SJCRH30 (cell line): ENCODE measurements at places on chromosomes 13 and 19. TPM values are rescaled to one million over a fixed set of nuclear protein-coding genes. Genes with fewer than 3 reads are reported as not detected.
A peak's percentile ranks its signal among the peaks of the same experiment; 100 is the strongest.

AP1M2 gene
- total RNA-seq: 0.35 and 0.40 TPM in 2 replicates

AZU1 gene
- not detected in 2 replicates for total RNA-seq

- H3K4me1 ChIP-seq: peaks cover 8% of the 10 kb centered on the region
- DNase-seq: no peak
- peaks cover 8% of the 10 kb centered on the region for H3K27me3 ChIP-seq
- H3K27ac ChIP-seq: no peak overlapping the region
These were observed 8.0 kb upstream of the AMER2 start for GRCh38 chr13:25179832-25180774.

ATP1A3 gene
- total RNA-seq: 11.2 and 12.1 TPM in 2 replicates

GRCh38 chr19:2243274-2244124 lies 5.6 kb upstream of the AMH start:
- H3K4me1 ChIP-seq: peaks cover 5% of the 10 kb centered on the region; the same call in 1 of the 2 replicates
- H3K4me3 ChIP-seq: no peak overlapping the region
- no peak overlapping the region for H3K27ac ChIP-seq
- DNase-seq: peak; percentile 44
- peaks cover 54% of the 10 kb centered on the region for H3K36me3 ChIP-seq

ADGRE3 gene
- total RNA-seq: not detected in 2 replicates

GRCh38 chr19:55605637-55606470 lies at the start of gene ZNF865:
ZNF865 (plus strand) TSS chr19:55605647; CDS start chr19:55613619, 7,972 bp downstream.
- peak within 1 kb of the TSS; percentile 78 for H3K27ac ChIP-seq
- H3K36me3 ChIP-seq: 0 out of 2 replicates have a peak, but pooled peaks cover 5% of the 10 kb centered on the region
- peak; percentile 87 for DNase-seq

GRCh38 chr19:45874620-45874966 lies 10.5 kb downstream of the FOXA3 start:
- no peak overlapping the region for H3K27ac ChIP-seq
- no peak for DNase-seq
- H3K4me1 ChIP-seq: peaks cover 7% of the 10 kb centered on the region; the same call in 1 of the 2 replicates

DNA sequence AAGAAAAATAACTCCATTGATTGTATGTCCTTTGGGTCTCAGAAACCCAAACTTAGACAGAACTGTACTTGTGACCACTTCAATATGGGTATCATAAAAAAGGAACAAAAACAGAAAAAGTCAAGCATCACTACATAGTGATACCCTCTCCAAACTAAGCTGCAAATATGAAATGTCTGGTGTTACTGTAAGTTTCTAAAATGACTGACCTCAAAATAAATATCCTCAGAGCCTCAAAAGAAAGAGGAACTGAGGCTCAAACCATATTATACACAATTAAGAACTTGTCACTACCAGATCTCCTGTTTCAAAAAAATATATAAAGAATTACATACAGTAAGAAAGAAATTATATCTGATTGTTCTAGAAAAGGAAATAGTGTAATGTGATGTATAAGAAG lies 787.9 kb upstream of the KLHL1 start:
- no peaks in the 10 kb centered on the region for H3K36me3 ChIP-seq

DNA sequence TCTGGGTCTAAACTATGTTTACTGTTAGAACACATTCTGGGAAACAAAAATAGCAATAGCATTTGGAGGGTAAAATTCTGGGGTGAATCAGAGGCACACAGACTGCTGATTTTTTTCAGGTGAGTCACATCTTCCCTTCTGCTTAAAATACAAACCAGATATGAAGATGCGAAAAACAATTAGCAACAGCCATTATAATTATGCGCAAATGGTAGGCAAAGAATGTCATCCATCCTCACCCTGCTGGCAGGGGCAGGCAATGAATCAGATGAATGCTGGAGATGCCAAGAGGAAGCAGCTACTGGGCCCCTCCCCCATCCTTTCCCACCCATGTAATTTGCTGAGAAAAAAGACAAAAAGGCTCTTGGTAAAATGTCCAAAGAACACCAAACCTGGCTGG lies 282.9 kb downstream of the KLF5 start:
- no peaks in the 10 kb centered on the region for H3K27me3 ChIP-seq
- no peak for DNase-seq
- peaks cover 15% of the 10 kb centered on the region for H3K4me1 ChIP-seq
- H3K27ac ChIP-seq: no peak overlapping the region
- no peak overlapping the region for H3K4me3 ChIP-seq
- H3K36me3 ChIP-seq: no peaks in the 10 kb centered on the region

DNA sequence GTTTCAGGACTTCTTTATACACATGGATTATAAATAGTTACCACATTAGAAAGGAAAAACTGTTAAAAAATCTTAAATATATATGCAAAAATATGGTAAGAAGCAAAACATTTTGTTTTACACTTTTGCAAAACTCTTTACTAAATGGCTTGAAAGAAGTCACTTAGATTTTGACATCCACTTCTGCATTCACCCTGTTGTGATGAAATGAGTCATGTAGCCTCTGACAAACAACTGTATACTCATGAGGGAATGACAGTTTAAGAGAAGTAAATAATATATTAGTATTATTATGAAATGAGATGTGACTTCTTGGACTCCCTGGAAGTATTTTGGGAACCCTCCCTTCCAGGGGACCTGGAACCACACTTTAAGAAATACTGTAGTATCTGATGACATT lies 275.6 kb downstream of the DACH1 start:
- no peak overlapping the region for H3K4me3 ChIP-seq
- no peaks in the 10 kb centered on the region for H3K36me3 ChIP-seq
- no peaks in the 10 kb centered on the region for H3K27me3 ChIP-seq
- no peak overlapping the region for H3K27ac ChIP-seq

DNA sequence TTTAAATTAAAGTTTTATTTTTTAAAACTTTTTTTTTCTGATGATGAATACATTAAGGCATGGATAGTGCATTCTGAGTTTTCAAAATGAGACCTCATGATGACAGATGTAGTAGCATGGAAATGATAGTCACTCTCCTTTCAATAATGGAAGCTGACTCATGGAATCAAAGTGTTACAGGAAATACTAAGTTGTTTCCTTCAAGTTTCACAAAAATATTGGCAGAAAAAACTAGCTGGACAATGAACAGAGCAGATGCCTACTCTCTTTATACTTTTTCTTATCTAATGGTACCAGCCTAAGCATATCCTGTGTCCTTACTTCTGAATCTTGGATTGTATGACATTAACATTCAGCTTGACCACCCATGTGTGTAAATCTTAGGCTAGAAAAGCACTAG lies 1337.3 kb downstream of the PCDH9 start:
- no peak overlapping the region for H3K4me3 ChIP-seq
- no peaks in the 10 kb centered on the region for H3K36me3 ChIP-seq
- H3K27me3 ChIP-seq: no peaks in the 10 kb centered on the region
- no peak overlapping the region for H3K27ac ChIP-seq
- DNase-seq: no peak

SIGLEC10 gene
- total RNA-seq: not detected in 2 replicates

GRCh38 chr13:111640006-111640405 lies 319.6 kb downstream of the TEX29 start:
- 0 out of 2 replicates have a peak, but pooled peaks cover 3% of the 10 kb centered on the region for H3K27me3 ChIP-seq
- no peak overlapping the region for H3K27ac ChIP-seq
- H3K4me3 ChIP-seq: no peak overlapping the region
- no peaks in the 10 kb centered on the region for H3K36me3 ChIP-seq

GRCh38 chr13:73702419-73703071 lies 431.7 kb downstream of the KLF12 start:
- no peaks in the 10 kb centered on the region for H3K4me1 ChIP-seq
- no peak overlapping the region for H3K4me3 ChIP-seq
- no peak overlapping the region for H3K27ac ChIP-seq
- DNase-seq: no peak
- no peaks in the 10 kb centered on the region for H3K36me3 ChIP-seq

- no peak overlapping the region for H3K4me3 ChIP-seq
- DNase-seq: no peak
- no peaks in the 10 kb centered on the region for H3K4me1 ChIP-seq
These were observed 22.1 kb downstream of the ARID3A start for GRCh38 chr19:947707-948539.

- no peaks in the 10 kb centered on the region for H3K36me3 ChIP-seq
- no peak overlapping the region for H3K27ac ChIP-seq
- no peak for DNase-seq
- no peak overlapping the region for H3K4me3 ChIP-seq
- no peaks in the 10 kb centered on the region for H3K27me3 ChIP-seq
These were observed 1536.1 kb downstream of the UQCRFS1 start for GRCh38 chr19:27676877-27677276.
